Activated CD8-positive, alpha-beta memory T cell treated with anti-CD3 and anti-CD28 coated beads for 4 hours (primary cell): ENCODE measurements at places on chromosomes 2 and 18.

- no peak for DNase-seq
Observed at GRCh38 chr2:217873371-217873770, 129.4 kb downstream of the TNS1 start.

GRCh38 chr2:237280229-237280628 is 133.7 kb downstream of the COL6A3 start:
- no peak for DNase-seq

DNA sequence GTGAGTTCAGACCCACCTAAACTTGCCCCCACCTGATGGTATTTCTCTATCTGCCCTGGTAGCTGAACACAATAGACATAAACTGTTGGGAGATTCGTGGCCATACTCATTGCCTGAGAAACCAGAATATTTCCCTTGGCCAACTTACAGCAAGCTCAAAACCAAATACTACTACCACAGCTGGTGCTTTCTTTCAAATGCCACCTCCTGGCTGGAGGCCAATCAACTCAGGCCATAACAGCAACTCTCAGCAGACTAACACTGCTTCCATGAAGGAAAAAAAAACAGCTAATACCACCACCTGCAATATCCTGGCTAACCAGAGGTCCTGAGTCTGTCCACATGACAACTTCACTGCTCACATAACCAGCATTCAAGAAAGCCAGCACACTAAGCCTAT is 373.1 kb downstream of the CMPK2 start:
- DNase-seq: no peak

GRCh38 chr2:126831234-126832005 is 67.3 kb upstream of the TEX51 start:
- no peak for DNase-seq

DNA sequence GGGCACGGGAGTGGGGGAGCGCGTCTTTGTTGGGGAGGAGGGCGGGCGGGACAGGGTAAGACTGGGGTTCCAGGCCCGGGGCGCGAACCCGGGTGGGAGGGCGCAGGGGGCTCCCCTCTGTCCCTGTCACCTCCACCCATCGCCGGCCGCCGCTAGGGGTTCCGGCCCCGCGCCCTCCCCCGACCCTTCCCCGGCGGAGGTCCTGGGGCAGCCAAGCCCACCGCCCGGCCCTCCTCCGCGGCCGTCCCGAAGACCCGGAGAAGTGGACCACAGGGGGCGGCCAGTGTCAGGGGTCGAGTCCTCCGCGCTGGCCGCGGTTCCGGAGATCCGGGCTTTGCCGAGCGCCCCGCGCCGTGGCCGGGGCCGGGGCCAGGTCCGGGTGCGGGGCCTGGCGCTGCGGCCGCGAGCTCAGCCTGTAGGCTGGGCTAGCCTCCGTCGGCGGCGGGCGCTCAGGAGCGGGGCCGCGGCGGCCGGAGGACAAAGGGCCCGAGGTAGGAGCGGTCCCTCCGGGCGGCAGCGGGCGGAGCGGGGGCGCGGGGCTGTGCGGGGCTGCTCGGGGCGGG is 16.6 kb upstream of the E2F6 start:
- no peak for DNase-seq

DNA sequence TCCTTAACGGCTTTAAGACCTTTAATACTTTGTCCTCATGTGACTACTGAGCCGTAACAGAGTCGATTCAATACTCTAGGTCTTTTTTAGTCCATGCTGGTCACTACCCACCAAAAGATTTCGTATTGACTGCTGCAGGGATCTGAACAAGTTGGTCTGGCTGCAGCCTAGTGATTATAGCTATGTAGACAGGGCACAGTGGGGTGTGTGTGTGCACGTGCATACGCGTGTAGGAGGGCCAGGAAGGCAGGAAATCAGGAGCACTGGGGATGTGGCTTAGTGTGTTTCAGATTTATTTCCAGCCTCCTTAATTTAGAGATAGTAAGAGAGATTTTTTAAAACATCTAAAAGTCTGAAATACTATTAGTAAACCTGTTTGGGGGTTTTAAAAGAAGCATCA is 161.4 kb downstream of the MYO3B start:
- DNase-seq: no peak

DNA sequence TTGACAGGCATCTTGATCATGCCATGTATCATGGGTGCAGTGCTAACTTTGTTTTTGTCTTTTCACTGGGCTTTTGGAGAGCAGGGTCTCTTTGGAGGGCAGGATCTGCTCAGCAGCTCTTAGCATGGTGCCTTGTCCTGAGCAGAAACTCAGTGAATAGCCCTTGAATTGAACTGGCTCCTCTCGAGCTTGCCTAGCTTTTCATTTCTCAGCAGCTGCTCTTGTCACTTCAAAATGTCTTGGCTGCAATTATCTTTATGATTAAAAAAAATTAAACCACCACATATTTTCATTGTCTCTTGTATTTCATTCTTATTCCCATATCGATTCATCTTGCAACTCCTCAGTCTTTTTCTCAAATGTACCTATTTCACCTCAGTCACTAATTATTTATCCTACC is 50.5 kb downstream of the CCDC85A start:
- DNase-seq: no peak

- no peak for DNase-seq
Observed at GRCh38 chr2:102025583-102026267, 34.0 kb downstream of the IL1R2 start.

DNA sequence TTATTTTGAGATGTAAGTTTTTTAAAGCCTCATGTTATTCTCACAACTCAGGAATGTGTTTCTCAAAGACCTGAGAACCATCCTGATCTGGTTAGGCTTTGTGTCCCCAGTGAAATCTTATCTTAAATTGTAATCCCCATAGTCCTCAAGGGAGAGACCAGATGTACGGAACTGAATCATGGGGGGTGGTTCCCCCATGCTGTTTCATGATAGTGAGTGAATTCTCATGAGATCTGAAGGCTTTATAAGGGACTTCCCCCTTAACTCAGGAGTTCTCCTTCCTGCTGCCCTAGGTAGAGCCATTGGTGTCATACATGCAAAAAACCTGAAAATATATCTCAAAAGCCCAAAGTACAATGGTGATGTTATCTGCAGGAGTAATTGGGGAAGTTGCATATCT is 836.7 kb downstream of the CBLN2 start:
- DNase-seq: no peak

- no peak for DNase-seq
Observed at GRCh38 chr2:74026687-74027241, 42.1 kb downstream of the TET3 start.

GRCh38 chr2:190978389-190979053 is 35.5 kb downstream of the STAT1 start:
- no peak for DNase-seq

DNA sequence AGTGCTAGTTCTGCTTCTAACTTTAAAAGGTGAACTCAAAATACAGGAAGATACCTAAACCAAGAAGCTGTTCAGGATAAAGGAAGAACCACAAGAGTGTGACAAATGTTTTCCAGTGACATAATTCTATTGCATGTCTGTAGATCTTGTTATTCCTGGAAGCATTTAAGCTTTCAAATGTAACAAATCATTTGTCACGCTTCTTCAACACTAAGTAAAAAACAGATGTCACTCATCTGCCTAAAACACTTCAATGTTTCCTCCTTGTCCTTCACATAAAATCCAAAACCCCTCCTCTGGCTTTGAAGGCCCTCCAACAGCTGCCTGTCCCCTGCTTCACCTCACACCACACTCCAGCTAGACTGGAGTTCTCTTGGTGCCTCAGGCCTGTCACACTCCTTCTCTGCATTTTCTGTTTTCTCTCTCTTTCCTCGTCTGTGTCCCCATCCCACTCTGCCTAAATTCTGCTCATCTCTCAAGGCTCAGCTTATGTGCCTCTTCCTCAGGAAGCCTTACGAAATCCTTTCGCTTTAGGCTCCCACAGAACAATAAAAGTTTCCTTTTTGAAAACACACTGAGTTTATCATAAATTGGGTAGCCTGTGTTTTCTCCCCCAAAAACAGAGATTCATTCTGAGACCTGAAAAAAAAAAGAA is 6.4 kb upstream of the CLEC4F start:
- no peak for DNase-seq

DNA sequence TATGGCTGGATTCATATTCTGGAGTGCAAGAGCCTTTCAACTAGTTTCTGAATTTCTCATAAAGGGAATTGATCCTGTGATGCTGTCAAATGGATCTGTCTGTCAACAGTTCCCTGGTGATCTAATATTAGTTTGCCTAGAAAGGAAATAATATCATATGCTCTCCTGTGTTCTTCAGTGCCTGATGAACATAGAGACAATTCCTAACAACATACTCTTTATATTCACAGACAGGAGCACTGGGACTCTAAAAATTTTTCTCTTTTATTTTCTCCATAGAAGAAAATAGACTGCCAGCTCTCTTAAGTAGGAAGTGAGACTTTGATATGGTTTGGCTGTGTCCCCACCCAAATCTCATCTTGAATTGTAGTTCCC is 259.7 kb downstream of the TMX3 start:
- no peak for DNase-seq

DNA sequence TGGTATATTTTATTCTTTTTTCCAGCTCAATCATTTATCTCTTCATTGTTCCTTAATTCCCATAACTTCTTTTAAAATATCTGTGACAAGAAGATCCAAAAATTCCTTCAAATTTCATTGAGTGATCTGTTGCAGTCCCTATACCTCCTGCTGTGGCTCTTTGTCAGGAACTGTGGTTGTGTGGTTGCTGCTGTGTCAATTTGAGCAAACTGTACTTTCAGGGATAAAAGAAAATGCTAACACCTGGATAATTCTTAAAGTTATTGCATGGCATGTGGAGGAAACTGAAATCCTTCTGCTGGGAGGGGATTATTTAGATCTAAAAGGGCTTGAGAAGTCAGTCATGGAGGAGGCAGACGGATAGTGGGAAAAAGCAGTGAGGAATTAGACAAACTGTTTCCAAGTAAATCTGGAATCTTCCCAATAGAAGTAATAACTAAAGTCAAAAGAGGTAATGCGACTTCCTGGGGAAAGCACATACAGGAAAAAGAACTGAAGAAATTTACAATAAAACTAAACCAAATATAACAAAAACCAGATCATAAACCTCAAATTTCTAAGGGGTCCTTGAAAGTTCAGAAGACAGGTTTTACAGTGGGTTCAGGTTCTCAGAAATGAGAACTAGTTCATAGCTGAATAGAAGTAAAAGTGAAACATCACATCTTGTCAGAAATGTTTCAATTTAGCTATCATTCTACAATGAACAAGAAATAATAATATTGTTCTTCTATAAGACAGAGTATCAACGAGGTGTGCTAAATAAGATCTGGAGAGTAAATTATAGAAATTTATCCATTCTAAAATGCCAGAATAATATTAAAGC is 33.5 kb upstream of the CD226 start:
- DNase-seq: no peak
